ENCODE measurements at places on chromosomes 2 and 18.

DNA sequence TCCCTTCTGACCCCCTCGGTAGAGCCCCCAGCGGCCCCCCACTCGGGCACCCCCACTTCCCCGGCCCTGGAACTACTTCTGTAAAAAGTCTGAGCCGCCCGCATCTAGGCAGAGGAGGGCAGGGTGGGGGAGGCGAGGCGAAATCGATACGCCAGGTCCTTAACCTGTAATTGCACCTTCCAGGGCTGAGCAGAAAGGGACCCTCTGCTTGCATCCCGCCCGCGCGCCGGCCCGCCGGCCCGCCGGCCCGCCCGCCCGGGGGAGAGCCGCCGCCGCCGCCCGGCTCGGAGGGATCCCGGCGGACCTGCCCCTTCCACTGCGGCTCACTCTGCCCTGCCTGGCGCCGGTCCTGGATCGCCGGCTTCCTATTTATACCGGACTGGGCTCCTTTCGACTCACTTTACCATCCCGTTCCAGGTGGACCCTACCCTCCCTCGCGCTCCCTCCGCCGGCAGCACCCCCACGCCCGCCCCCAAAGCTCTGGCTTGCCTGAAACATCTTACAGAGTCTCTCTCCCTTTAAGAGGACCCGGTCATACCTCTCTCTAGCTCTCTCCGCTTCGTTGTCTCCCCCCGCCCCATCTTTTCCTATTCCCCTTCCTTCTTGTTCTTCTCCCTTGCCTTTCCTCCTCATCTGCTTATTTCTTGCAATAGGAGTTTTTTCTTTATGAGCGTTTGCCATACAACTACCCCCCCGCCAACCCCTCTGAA, 797 bp downstream of the KLHL14 start:
- DNase-seq = peak; percentile 62

- no peak for DNase-seq
Observed at GRCh38 chr18:63617049-63617914, 26.8 kb downstream of the SERPINB4 start.

- DNase-seq = peak; percentile 24
Observed at GRCh38 chr18:47919916-47920315, 10.5 kb downstream of the SMAD2 start.

DNA sequence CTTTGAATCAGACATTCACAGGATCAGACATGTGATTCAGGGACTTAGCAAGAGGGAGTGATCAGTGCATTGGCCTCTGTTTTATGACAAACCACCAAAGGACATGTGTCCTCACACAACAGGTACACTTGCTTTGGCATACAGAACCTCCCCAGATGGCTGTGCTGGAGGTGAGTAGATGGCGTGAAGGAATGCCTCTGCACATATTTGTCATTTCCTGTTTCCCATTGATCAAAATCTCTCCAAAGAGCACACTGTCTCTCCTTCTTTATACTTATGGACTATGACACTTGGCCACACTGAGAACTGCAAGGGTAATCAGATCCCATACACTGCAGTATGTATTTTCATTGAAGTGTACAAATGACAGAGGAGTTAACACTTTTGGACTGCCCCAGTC, 927.6 kb downstream of the TSN start:
- DNase-seq = no peak

- DNase-seq = peak; percentile 37
Observed at GRCh38 chr2:42722320-42723190, 41.4 kb downstream of the OXER1 start.

GRCh38 chr2:242024751-242025355, 155.3 kb downstream of the RTP5 start:
- DNase-seq = no peak

GRCh38 chr2:38164881-38165280, 88.9 kb upstream of the CYP1B1 start:
- no peak for DNase-seq

DNA sequence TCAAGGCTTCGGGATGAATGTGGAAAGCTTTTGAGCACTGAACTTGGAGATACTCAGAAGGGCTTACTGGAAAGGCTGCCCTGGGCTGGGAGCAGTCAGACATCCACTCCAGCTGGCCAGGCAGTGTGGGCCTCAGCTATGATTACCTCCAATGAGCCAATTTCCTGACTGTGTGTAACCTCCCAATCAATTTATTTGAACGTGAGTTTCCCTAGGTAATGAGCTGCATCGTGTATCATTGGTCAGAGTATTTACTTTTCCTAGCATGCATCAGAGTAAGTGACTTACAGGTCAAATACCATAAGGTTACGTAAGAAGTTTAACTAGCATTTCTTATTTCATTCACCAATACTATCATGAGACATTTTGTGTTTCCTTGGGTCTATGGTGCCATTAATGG, 11.0 kb upstream of the CTAGE1 start:
- DNase-seq = no peak

GRCh38 chr2:161134547-161135518, 25.4 kb upstream of the TANK start:
- peak; percentile 8 for DNase-seq

GRCh38 chr2:1940679-1941078, 196.4 kb upstream of the PXDN start:
- no peak for DNase-seq

- no peak for DNase-seq
Observed at GRCh38 chr18:36191286-36191685, 4.0 kb downstream of the MOCOS start.

- peak; percentile 89 for DNase-seq
Observed at GRCh38 chr2:144519934-144520731, at the start of gene ZEB2. TSS of gene ZEB2 (minus strand) at chr2:144520119. CDS start at chr2:144517350, 2,769 bp downstream.

GRCh38 chr2:71478806-71479205, 25.4 kb downstream of the DYSF start:
- DNase-seq = no peak

DNA sequence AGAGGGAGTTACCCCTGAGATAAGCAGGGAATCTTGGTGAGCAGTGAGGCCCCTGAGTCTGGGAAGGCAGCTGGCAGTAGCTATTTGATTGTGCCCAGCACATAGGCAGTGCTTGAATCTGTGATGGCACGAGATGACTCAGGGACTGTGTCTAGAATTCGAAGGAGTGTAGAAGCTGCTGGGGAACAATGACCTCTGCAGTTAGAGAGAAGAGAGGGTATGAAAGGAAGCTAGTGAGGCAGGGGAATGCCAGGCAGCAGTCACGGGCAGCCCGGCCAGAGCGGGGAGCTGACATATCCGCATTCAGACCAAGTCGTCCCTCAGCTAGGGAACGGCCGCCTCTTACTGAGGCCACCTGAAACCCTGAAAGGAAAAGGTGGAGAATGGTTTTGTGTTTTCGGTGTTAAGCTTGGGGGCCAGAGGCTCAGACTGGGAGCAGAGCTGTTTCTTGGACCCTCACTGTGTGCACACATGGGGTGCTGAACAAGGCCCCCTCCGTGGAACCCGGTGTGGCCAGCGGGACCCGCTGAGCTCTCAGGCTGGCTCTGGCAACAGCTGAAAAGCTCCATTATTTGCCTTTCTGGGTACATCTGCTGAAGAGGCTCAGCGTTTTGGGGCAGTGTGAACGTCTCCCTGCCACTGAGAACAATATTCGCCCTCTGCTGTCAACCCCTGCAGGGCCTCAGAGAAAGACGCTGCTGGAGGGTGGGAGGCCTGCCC, 32.9 kb downstream of the ARHGEF4 start:
- no peak for DNase-seq

DNA sequence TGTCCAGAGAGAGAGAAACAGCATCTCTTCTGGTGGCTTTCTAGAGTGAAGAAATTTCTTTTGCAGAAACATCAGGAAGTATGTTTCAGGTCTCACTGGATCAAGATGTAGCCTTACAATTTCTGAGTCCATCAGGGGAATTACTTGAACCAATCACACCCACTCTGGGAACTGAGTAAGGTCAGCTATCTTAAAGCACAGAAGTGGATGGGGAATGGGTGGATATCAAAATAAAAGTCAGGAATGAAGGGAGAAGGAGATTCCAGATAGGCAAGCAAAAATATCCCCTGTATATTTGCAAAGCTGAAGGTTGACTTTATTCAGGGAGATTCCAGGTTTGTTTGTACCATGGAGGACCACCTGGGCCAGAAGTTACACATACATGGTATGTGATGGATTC, 188.0 kb downstream of the CYRIA start:
- no peak for DNase-seq

DNA sequence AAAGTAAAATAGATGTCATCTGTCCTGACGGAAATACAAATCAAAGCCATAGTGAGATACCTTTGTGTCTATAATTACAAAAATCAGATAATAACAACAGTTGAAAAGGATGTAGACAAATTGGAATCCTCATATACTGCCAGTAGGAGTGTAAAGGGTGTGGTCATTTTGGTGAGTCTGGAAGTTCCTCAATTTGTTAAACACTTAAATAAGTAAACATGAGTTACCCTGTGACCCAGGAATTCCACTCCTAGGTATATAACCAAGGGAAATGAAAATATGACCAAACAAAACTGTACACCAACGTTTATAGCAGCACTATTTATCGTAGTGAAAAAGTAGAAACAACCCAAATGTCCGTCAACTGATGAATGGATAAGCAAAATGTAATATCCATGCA, 24.0 kb downstream of the R3HDM1 start:
- DNase-seq = no peak

GRCh38 chr2:217900010-217900779, 102.6 kb downstream of the TNS1 start:
- DNase-seq = no peak

DNA sequence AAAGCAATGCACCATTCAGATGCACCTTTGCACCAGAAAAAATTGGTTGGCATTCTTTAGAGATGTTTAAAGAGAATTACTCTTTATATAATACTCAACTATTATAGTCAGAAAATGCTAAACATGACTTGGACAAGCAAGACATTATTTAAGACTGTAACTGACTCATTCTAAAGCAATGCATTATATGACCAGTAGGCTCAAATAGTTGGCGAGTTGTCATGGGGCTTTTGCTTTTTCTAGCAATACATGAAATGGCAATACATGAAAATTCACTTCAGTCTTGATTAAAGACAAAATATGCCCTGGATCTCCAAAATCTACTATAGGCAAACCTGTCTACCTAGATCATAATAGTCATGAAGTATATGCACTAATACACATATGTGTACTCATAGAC, 216.9 kb upstream of the VWC2L start:
- no peak for DNase-seq

DNA sequence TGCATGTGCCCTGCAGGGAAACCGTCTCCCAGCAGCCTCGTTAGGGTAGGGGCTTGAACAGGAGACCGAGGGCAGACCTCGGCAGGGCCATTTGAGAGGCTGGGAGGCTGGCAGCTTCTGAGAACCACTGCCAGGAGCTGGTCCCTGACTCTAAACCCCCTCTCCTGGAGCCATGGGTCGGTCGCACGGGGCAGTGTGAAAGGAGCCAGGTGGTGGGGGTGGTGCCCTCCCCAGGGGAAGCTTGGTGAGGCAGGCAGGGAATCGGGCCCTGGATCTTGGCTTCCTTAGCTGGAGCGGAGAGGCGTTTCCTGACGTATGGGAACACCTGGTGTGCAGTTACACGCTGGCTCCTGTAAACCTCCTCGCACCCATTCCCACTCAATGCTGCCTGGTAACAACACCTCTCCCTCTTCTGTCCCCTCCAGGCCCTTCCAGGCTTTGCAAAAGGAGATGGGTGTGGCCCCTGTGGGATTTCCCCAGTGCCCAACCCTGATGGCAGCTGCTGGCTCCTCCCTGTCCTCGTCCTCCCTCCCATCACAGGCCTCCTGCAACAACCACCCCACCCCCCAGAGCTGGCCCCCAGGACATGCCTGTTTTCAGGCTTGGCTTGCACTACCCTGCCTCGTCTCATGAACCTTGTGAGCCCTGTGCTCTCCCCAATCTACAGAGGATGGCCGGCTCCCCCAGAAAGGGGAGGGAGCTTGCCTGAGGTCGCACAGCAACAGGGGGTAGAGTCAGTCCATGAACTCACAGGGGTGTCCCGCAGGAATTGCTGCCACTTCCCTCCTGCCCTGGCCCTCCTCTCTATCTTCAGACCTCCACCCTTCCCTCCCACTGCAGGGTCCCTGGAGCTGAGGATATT, 24.4 kb downstream of the ADRA2B start:
- no peak for DNase-seq

DNA sequence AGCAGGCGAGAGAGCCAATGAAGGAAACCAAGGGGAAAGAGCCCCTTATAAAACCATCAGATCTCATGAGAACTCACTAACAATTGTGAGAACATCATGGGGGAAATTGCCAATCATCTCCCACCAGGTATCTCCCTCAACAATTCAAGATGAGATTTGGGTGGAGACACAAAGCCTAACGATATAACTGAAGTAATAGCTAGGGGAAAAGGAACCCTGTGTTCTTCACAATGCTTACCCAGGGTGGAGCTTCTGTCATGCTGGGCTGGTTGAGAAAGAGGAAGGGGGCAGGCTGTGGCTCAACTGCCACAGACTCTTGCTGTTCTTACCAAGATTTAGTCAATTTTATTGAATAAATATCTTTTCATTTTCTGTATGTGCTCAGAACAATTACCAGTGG, 392.1 kb upstream of the HS6ST1 start:
- no peak for DNase-seq

DNA sequence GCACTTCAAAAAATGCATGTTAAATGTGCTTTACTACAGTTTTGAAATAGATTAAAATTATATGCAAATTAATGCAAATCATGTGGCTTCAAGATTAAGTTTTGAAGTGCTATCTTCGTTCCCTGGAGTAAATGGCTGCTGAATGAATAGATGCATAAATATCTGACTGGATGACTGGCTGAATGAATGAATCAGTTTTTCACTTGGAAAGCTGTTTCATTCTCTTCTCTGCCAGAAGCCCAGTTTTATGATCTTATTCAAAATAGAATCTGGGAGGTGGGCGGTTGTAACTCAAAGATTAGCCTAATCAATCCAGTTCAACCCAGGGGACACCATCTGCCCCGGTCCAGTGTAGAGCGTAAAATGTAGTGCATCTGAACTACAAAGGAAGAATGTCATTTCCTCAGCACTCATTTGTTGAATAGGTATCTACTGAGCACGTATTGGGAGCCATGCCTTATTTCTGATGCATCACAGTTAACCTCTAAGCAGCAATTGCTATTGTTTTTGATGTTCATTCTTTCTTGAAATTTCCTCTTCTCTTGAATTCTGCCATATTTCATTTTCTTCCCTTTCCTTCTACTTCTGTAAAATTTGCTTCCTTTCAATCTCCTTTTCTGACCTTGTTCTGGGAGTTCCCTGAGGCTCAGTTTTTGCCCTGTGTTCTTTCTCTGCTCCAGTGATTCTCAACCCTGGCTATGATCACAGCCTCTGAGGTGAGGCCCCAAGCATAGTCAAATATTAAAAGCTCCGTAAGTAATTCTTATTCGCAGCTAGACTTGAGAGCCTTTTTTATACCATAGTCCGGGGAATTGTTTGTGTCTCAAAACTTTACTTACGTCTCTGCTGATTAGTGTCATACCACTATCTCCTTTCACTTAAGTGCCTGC, 282.7 kb downstream of the PARD3B start:
- no peak for DNase-seq

GRCh38 chr18:59725142-59725541, 27.9 kb upstream of the CCBE1 start:
- DNase-seq = no peak

- DNase-seq = peak; percentile 87
Observed at GRCh38 chr2:206230060-206230762, 44.3 kb upstream of the ZDBF2 start.

- no peak for DNase-seq
Observed at GRCh38 chr2:168992591-168993349, 38.4 kb downstream of the ABCB11 start.

- no peak for DNase-seq
Observed at GRCh38 chr2:237863689-237864443, 4.4 kb downstream of the RAMP1 start.

- no peak for DNase-seq
Observed at GRCh38 chr2:231364961-231365810, 30.3 kb upstream of the B3GNT7 start.

- no peak for DNase-seq
Observed at GRCh38 chr2:20752293-20752692, 70.6 kb downstream of the LDAH start.

Measured in neural progenitor cell (in vitro differentiated cells).